T-helper 17 cell (primary cell): ENCODE measurements at places on chromosomes 1 and 21. TPM values are rescaled to one million over a fixed set of nuclear protein-coding genes. Genes with fewer than 3 reads are reported as not detected.

Gene SPATC1L
- 3.1 TPM for total RNA-seq

Gene CELSR2
- 3.3 TPM for total RNA-seq

DNA sequence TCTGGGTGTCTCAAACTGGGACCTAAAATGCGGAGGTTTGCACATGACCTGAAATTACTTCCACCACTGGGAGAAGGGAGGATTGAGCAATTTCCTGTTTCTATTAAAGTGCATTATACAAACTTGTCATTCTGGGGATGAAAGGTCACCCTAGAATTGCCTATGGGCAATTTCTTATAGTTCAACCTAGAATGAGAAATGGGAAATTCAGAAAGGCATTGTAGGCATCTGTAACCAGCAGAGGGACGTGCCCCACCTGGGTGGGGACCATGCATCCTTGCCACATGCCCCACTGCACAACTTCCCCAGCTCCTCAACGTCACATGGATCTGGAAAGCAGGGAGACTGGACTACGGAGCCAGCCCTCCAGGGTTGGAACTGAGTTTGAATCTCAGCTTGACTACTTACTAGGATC is 47.0 kb downstream of the MRPL39 start:
- H3K27me3 ChIP-seq: no peaks in the 10 kb centered on the region
- peak overlapping the region; percentile 59 for H3K4me3 ChIP-seq
- peaks cover 39% of the 10 kb centered on the region for H3K4me1 ChIP-seq

GRCh38 chr1:68459796-68460195 is 10.0 kb upstream of the RPE65 start:
- H3K27me3 ChIP-seq: peaks cover 11% of the 10 kb centered on the region
- no peak for DNase-seq
- H3K4me1 ChIP-seq: no peaks in the 10 kb centered on the region
- H3K36me3 ChIP-seq: no peaks in the 10 kb centered on the region

DNA sequence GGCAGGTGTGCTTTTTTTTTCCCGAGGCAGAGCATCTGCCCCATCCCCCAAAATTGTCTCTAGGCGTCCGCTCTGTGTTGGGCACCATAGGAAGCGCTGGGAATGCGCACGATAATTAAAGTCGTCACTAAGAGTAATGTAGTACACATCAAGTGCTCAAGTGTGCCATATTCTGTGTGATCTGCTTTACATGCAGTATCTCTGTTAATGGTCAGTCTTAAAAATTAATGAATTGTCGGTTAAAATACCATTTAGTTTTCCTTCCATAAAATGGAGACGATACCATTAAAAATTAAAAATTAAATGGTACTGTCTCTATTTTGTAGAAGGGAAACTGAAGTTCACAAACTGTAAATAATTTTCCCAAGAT is 544 bp upstream of the CCT8 start:
- H3K4me3 ChIP-seq: peak overlapping the region; percentile 100
- H3K27ac ChIP-seq: peak overlapping the region; percentile 100
- peaks cover 43% of the 10 kb centered on the region for H3K4me1 ChIP-seq
- DNase-seq: no peak
- H3K36me3 ChIP-seq: peaks cover 3% of the 10 kb centered on the region
- H3K27me3 ChIP-seq: no peaks in the 10 kb centered on the region
